ENCODE measurements at places on chromosomes 6 and 20.

- no peak for DNase-seq
Measured at GRCh38 chr6:153129873-153130514, 1.1 kb downstream of the RGS17 start.

DNA sequence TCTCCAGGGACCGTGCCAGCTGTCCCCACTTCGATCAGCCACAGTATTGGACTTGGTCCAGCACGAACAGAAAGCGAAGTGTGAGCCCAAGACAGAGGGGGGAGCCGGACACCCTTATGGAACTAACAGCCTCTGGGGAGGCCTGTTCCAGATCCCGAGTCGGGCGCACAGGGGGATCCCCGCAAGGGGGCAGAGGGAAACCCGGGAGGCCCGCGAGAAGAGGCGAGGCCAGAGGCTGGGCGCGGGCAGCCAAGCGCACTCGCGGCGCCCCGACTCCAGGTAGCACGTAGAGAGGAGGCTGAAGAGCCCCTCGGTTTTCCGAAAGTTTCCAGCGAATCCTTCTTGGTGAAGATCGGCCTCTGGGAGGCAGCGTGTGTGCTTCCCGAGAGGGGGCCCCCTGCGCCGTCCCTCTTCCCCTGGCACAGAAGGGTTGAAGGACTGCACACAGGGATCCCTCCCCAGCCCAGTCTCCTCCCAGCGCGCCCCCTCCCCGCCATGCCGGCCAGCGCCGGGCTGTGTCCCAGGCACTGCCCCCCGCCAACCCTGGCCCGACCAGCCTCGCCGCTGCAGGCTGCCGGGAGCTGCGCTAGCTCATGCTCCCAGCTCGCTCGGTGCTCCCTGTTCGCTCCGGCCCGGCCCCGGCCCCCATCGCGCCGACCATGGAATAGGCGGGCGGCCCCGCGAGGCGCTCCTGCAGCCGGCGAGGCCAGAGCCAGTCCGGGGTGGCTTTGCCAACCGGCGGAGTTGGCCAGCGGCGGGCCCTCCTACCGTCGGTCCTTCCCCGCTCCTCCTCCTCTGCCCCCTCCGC is 577 bp upstream of the SLC24A3 start:
- DNase-seq: no peak

DNA sequence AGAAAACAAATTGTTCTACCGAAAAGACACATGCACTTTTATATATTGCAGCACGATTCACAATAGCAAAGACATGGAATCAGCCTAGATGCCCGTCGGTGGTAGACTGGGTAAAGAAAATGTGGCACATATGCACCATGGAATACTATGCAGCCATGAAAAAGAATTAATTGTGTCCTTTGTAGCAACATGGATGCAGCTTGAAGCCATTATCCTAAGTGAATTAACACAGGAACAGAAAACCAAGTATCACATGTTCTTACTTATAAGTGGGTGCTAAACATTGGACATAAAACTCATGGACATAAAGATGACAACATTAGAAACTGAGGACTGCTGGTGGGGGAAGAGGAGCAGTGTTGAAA is 32.4 kb downstream of the RALGAPB start:
- no peak for DNase-seq

DNA sequence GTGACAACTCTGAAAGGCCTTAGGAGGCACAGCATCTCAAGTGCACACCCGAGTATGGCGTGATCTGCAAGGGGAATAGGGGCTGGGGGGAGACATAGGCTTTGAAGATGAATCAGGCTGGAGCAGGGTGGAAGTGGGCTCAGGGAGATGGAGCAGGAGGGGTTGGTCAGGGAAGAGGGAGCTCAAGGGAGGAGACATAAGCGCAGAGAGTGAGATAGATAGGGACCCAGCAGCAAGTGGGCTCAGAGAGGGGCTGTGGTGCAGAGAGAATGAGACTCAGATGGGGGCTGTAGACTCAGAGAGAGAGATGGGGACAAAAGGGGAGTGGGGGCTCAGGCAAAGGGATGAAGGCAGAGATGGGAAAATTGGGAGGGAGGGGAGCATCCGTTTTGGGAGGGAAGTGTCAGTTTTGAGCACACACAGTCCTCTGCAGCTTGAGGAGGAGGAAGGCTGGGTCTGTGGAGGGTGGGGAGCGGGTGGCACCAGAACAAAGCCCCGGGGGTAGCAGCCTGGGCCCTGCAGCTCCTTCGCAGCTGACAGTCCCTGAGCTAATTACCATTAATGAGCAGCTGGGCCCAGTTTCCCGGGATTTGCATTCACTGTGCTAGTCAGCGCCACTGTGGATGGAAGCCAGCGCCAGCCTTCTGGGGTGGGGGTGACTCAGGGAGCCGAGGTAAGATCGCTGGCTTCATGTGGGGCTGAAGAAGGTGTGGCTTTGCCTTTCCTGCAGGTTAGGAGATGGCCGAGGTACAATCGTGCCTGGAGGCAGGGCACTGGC is 18.7 kb downstream of the SRXN1 start:
- no peak for DNase-seq

DNA sequence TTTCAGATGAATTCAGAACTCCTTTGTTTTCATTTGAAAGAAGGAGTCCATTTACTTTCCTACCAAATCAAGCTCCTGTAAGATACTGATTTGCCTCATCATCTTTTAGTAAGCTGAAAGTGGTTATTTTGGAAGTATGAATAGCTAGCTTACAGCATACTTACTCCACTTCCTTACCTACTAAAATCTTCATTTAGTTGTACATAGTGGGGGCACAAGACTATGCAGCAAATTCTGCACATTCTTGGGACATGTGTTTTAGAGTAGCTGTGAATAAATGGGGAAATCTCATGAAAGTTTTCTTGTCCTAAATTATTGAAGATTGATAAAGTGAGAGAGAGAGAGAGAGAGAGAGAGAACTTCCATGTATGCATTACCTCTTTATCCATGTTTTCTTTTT is 256.3 kb downstream of the OGFRL1 start:
- no peak for DNase-seq

DNA sequence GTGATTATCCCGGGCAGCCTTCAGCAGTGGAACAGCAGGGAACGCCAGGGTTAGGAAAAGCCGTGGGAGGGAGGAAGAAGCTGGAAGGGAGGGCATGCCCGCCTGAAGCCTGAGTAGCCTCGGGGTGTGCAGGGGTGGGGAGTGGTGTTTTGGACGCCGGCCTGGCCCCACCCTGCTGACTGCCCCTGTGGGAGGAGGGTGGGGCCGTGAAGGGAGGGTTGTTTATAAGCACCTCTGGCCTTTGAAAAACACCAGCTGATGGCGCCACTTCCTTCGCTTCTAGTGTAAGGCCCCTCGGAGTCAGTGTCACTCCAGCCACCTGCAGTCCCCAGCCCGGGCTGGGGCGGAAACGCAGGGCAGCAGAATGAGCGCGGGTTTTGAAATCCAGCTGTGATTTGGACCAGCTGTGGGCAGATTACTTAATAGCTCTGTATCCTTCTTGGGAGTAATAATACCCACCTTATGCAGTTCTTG is 52.8 kb upstream of the BMP6 start:
- DNase-seq: no peak

DNA sequence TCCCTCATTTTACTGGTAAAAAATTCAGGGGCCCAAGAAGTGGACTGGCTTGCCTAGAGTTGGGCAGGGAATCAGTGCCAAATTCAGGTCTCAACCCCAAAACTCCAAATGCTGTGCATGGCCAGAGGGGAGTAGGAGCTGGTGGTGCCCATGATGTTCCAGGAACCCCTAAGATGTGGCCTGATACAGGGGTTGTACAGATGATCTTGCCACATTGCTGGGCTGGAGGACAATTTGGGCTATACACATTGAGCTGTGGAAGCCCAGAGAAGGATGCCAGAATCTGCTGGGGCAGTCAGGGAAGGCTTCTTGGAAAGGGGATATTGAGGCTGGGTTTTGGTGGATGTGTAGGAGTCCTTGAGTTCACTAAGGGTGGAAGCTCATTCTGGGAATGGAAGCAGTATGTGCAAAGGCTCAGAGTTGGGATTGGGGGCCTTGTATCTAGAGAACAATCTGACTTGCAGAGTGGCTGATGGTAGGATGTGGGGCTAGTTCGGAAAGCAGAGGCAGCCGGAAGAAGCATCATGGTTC is 38.0 kb upstream of the APCDD1L start:
- no peak for DNase-seq

- DNase-seq: no peak
Measured at GRCh38 chr6:75489025-75489424, 4.6 kb downstream of the FILIP1 start.

GRCh38 chr6:138814179-138814834 is 18.4 kb downstream of the ECT2L start:
- peak; percentile 81 for DNase-seq

DNA sequence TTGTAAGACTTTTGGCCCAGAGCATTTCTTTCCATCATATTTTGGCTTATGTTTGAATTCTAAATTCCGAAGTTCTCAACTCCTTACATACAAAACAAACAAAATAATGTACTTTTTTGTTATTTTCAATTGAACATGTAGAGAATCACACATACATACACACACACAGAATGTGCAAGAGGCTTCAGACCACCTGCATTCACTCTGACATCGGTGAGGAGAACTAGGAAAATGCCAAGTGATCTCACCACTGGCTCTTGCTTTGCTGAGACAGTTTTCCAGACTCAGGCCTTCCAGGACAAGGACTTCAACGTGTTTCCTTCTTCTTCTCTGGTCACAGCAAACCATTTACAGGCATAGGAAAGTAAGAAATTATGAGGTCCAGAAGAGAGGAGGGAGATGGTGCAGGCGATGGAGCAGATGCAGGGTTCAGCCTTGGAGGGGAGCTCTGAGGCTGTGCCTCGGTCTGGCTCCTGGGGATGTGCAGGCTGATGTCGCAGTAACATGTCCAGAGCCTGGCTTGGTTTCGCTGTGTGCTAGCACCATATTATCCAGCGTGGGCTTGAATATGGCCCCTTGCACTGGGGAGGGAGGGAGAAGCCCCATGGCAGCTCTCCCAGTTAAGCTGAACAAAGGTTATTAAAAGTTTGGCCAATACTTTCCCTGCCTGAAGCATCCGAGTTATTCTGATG is 93.4 kb downstream of the DACT2 start:
- no peak for DNase-seq

GRCh38 chr6:89368107-89368506 is 15.6 kb upstream of the UBE2J1 start:
- no peak for DNase-seq

- no peak for DNase-seq
Measured at GRCh38 chr6:11366183-11366933, 133.9 kb upstream of the NEDD9 start.

Data from SHP77 treated with DMSO at 0.1 percent for 48 hours (cell line).